SW 1271 (cell line): ENCODE measurements at places on chromosomes 11 and 22.

DNA sequence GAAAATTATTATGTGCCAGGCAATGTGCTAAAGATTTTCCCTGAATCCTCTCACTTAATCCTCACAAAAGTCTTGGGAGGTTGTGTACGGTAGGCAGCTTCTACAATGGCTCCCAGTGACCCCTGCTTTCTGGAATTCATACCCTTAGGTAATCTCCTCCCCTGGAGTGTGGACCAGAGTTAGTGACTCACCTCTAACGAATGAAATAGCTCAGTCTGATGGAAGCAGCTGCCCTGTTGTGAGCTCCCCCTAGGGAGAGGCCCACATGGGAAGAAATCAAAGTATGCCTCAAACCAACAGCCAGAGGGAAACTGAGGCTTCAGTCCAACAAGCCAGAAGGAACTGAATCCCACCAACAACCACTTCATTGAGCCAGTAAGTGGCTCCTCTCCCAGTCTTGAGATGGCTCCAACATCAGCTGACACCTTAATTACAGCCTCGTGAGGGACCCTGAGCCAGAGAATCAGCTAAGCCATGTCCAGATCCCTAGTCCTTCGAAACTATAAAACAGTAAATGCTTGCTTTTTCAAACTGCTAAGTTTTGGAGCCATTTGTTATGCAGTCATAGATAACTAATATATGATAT is 98.9 kb upstream of the ISX start:
- DNase-seq, result peak; percentile 15

DNA sequence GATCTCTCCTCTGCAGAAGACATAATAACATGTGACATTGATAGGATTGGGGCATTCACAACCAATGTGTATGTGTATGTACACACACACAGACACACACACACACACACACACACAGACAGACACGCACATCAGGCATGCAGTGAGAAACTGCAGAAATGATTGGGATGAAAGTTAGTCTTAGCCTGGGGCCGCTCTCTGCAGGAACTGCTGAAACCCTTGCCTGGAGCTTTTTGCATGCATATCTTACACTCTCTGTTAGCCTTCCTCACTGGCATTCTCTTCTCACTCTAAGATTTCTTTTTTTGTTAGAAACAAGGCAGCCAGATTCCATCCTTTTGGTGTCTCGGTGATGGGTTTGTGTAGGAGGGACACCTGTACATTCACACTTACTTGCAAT is 337.9 kb downstream of the NELL1 start:
- no peak for DNase-seq

DNA sequence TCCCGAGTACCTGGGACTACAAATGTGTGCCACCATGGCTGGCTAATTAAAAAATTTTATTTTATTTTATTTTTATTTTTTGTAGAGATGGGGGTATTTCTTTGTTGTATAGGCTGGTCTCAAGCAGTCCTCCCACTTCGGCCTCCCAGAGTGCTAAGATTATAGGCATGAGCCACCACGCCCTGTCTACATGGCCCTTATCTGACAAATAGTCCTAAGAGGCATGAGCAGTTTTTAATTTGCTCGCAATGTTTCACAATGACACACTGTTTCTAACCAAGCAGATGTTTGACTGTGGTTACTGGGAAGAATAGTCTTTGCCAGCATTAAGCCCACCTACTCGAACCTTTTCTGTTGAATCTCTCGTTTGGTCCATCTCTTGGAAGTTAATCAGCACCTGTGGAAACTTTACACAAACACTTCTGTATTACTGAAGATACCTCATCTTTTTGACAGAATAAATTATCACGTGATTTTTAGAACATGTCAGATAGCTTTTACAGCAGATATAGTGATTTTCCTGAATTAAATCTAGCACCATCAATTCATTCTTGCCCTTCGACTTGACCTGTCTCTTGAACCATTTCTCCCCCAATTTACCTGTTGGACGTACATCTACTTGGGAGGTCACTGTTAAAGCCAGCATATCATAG is 71.4 kb downstream of the MTMR3 start:
- no peak for DNase-seq

DNA sequence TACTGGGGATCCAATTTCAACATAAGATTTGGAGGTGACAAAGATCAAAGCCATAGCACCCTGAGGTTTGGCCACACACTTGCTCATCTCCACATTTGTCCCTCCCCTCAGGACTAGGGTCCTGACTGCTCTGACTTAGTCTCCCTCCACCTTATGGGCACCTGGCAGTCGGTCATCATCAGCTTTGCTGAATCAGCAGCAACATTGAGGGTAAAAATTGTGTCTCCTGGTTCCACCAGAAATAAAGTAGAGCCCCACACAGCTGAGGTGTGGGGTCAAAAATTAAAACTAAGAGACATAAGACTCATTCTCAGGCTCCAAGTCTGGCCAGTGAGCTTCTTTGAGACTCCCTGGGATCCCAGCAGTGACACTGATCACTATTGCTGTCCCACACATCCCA is 56.2 kb downstream of the GGTLC2 start:
- no peak for DNase-seq

DNA sequence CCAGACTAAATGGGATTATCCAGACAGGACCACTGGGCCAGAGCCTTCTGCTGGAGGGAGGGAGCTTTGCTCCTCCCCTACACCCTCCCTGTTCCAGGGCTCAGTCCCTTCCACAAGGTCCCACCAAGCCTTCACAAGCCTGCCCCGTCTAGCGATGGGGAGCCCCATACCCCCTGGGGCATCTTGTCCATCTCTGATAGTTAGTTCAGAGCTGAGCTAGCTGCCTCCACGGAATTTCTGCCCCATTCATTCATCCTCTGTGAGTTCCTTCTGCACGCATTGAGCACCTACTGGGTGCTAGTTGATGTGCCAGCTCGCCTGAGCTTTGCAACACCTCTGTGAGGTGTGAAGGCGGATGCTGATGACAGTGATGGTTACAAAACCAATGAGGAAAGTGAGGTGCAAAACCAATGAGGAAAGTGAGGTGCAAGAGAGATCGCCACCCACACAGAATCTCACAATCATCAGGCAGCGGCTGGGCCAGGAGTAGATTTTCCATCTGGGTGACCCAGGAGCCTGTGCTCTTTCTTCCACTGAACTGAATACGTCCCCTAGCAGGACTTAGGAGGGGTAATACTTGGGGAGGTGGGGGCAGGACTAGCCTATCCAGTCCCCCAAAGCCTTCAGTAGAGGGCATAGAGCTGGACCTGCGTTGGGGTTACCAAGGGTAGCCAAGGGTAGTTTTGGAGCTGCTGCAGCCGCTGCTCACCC is 21.5 kb upstream of the CBX7 start:
- DNase-seq, result no peak

GRCh38 chr11:26070714-26071380 is 261.1 kb upstream of the ANO3 start:
- no peak for DNase-seq

DNA sequence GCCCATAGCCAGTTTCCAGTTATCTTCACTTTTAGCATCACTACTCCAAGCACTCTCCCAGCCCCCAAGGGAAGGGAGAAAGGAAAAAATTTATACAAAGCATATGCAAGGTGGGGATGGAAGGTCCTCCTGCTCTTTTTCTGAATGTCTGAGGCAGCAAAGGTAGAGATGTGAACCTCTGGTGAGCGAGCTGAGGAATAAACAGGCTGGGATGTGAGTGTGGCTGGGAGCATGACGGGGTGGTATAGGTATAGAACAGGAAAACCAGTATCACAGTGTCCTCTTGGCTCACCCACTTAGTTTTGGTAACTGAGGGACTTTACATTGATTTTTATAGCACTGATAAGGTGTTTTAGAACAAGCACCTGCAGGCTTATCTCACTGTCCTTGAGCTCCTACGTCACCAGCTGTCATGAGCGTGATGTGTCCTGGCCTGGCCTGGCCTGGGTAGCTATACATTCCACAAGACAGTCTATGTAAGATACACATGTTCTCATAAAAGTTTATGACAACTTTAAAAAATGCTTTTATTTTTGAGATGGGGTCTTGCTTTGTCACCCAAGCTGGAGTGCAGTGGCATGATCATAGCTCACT is 10.3 kb upstream of the POLD3 start:
- no peak for DNase-seq

DNA sequence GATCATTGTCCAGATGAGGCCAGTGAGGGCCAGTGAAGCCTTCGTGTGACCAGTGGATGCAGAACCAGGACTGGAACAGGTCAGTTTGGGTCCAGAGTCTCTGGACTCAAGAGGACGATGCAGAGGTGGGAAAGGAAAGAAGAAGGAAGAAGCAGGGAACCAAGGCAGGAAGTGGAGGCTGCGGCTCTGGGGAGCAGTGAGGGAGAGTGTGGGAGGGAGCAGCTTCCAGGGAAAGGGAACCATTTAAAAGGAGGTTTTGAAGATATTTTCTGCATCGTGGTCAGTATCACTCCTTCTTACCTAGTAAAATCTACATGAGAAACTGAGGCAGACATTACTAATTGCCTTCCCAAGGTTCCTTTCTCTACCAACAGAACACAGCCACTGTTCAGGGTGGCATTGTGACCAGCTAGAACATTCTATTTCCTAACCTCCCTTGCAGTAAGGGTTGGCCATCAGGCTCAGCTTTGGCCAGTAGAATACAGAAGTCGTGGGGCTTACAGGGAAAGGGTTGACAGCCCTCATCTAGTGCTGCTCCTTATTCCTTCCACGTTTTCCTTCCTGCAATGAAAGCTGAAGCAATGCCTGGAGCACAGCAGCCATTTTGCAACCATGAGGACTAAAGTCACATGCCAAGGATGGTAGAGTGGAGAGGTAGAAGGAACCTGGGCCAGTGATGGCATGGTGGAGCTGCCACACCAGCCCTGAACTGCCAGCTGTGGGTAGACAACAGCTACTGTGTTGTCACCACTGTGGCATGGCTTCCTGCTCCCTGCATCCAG is 29.1 kb upstream of the LINC01488 start:
- DNase-seq, result no peak

DNA sequence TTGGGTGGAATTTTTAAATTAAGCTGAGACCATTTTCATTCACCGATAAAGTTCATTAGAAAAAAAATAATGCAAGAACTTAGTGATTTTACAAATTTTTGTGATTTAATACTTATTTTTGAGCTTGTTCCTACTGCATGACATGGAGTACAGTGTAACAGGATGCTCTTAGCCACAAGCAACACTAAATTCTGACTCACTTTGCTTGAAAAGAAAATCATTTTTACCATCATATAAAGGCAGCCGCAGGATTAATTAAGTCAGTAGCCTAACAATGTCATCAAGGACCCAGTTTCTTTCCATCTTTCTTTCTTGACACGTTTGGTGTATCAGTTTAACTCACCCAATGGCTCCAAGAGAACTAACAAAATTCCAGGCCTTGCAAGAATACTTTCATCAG is 540.3 kb upstream of the LUZP2 start:
- DNase-seq, result no peak

DNA sequence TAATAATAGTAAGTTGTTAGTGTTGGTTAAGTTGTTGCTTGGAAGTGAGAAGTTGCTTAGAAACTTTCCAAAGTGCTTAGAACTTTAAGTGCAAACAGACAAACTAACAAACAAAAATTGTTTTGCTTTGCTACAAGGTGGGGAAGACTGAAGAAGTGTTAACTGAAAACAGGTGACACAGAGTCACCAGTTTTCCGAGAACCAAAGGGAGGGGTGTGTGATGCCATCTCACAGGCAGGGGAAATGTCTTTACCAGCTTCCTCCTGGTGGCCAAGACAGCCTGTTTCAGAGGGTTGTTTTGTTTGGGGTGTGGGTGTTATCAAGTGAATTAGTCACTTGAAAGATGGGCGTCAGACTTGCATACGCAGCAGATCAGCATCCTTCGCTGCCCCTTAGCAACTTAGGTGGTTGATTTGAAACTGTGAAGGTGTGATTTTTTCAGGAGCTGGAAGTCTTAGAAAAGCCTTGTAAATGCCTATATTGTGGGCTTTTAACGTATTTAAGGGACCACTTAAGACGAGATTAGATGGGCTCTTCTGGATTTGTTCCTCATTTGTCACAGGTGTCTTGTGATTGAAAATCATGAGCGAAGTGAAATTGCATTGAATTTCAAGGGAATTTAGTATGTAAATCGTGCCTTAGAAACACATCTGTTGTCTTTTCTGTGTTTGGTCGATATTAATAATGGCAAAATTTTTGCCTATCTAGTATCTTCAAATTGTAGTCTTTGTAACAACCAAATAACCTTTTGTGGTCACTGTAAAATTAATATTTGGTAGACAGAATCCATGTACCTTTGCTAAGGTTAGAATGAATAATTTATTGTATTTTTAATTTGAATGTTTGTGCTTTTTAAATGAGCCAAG is 2.7 kb downstream of the NEAT1 start:
- DNase-seq, result peak; percentile 45

DNA sequence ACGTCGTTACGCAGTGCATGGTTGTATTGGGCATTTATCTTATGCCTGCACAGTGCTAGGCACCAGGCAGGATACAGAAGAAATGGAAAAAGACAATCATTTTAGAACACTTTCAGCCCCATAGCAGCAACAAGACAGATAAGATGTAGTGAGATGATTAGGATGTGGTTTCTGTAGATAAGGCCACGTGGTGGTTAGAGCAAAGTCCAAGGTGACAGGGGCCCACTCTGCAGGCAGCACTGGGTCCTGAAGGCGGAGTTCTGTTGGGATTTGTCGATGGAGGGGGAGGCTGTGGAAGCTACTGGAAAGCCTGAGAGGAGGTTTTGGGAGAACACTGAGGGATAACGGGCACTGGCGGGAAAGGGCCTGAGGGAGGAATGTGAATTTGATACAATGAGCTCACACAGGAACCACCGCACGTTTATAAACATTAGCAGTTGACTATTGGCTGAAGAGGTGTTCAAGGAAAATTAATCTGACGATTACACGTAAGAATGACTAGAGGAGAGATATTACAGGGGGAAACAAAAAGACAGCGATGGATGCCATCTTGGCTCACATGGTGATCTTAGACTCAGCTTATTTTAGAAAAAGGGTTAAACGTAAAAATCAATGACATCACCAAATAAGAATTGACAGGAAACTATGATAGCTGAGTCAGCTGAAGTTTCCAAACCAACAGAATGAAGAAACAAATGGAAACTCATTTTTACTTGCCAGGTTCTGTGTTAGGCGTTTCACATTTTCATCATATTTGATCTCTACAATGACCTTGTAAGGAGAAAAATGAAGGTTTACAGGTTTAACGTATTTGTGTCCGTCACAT is 551.0 kb downstream of the OPCML start:
- DNase-seq, result no peak

DNA sequence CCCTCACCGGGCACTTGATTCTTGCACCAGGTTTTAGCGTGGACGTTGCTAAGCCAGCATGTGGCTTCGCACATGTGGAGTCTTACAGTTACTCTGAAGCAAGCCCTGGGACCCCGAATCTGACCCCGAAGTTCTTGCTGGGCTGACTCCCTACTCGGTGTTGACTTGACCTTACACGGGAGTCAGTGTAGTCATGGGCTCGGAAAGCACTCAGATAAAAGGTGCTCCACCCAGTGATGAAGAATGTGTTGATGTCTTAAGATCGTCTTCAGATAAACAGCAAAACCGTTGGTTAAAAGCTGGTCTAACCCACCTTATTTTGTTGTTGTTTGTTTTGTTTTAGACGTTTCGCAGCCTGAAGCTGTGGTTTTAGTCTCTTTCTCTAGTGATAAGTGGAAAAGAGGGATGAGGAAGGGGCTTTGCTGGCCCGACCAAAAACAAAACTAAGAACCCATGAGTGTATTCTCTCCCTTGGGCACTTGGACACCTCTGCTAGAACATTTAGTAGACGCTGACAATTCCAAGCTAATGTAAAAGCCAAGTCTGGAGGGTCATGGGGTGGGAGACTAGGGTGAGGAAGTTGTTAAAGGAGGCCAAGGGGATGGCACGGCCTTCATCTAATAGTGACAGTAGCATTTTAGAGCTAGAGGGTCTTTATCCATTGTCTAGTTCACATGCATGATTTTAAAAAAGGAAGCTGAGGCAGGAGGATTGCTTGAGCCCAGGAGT is 69.9 kb downstream of the BCR start:
- DNase-seq, result no peak
